ENCODE measurements at places on chromosomes 11 and 22.

- DNase-seq, result no peak
Observed at GRCh38 chr22:40036126-40036525, 41.4 kb downstream of the FAM83F start.

DNA sequence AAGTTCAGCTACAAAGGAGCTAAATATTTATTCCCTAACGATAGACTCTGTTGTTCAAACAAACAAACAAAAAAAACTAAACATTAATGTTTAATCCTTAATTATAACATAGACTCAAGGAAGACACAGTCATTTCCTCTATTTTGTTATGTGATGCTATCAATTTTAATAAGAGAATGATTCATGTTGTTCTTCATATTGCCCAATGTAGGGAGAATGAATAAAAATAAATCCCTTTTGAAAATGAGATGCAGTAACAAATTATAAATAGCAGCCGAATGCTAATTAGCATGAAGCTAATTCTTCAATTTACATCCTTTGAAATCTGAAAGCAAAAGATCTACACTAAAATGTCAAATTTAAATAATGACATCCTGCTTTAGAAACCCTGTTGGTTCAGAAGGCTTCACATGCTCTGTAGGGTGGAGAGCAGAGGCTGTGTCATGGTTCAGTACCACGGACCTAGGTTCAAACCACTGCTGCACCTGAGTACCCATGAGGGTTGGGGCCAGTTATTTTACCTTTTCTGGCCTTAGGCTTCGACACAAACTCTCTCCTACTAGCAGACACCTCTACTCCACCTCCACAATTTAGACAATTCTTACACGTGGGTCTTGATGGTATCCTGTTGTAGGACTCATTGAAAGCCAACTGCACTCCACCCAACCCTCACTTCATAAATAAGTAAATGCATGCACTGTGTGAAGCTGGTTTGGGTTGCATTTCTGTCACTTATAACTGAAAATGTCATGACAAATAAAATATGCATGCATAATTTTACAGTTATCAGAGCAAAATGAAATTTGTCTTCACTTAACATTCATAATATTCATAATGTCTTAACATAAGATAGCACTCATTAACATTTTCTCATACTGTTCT is 89.0 kb downstream of the RRAS2 start:
- no peak for DNase-seq

DNA sequence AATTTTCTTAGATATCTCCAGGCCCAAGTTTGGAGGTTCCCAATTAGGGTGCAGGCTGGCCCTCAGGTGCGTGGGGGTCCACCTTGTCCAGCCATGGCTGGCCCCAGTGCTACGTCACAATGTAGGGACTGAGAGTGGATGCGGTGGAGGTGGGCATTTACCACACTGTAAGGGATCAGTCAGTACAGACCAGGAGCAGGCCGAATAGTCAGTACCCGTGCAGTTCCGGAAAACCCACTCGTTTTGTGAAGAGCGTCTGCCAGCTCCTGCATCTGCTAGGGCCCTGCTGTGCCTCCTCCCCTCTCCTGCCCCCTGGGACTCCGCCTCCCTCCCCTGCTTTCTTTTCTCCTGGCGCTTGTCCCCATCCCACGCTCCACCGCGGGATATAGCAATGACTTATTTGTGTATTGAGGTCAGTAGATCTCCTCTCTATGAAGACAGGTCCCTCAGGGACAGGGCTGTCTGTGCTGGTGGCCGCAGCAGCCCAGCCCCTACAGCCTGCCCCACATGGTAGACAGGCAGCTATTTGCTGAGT is 50.4 kb upstream of the SEPTIN5 start:
- DNase-seq, result no peak

DNA sequence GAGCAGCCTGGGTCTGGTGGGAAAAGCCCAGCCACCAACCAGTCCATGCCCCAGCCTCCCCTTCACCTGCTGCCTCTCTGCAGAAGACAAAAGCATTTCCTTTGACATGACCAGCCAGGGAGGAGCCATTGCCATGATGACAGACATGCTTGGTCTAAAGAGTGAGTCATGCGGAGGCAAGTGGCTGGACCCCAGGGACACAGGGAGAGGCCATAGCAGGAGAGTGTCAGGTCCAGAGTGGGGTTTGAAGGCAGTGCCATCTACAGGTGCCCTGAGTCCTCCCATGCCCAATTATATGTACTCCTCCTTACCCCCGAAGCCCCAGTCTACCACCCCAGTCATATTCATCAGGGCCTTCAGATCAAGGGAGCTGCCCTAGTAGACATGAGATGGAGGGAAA is 67.4 kb downstream of the SCN3B start:
- DNase-seq, result no peak

GRCh38 chr22:44181912-44182587 is 1.3 kb downstream of the PARVG start:
- peak; percentile 7 for DNase-seq

- DNase-seq, result peak; percentile 83
Observed at GRCh38 chr11:1572197-1573076, at the start of gene DUSP8. Gene DUSP8 (minus strand): TSS chr11:1572271. CDS start chr11:1565826, 6,445 bp downstream.

GRCh38 chr22:44180706-44181032 is at the start of gene PARVG:
Gene PARVG (plus strand): TSS chr22:44180925. CDS start chr22:44183330, 2,405 bp downstream.
- DNase-seq, result peak; percentile 51

- no peak for DNase-seq
Observed at GRCh38 chr11:66366844-66367477, 4.6 kb downstream of the SLC29A2 start.

DNA sequence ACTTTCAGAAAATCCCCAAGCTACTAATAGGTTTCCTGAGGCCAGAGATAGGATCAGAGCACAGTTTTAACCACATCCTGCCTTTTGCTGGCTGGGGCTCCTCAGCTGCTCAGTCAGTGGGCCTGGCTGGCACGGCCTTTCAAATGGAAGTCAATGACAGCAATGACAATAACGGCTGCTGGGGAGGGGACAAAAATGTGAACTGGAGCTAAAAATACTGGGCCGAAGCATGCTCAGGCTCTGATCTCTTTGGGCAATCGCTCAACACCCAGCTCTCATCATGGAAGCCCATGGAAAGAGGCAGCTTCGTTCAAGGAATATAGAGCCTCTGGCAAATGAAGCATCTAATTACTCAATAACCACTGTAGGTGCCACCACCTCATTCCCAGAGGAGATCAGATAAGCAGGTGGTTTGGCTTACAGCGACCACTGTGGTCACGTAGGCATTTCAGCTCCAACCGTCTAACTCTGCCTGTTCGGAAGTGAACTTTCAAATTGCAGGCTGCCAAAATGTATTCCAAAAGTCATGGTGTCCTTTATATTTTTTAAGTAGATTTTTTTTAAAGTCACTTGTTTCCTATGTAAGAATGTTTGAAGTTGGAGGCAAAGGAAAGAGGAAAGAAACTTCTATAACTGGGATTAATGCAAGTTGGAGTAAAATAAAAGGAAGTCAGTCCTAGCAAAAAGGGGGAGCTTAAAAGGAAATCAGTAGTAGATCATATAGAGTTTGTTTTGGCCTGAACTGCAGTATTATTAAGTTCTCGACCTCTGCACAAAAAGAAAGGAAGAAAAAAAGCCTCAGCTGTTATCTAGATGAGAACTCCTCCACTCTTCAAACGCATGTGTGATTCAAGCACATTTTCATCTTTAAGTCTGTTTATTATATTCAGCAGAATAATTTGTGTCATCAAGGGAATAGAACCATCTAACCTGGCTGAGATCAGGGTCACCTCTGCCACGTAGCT is 14.1 kb downstream of the WT1 start:
- peak; percentile 66 for DNase-seq

DNA sequence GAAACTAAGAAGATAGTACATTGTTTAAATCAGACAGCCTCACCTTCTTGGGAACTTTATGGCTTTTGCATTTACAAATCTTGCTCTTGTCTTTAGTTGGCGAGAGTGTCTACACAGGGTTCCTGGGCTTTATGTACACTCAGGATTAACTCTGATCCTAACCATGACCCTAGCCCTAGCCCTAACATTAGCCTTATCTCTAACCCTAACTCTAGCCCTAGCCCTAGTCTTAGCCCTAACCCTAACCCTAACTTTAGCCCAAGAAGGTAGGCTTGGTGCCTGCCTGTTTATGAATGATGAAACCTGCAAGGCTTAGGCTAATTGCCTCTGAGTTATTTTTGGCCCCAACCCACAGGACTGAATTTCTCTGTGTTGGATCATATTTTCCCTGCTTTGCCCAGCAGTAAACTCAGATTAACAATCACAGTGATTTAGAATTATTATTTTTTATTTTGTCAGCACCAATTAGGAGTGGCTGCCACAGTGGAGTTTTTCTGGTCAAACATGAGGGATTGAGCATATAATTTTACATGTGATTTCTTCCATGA is 44.1 kb upstream of the OR9Q1 start:
- no peak for DNase-seq

- DNase-seq, result no peak
Observed at GRCh38 chr11:27874998-27875830, 175.0 kb upstream of the BDNF start.

DNA sequence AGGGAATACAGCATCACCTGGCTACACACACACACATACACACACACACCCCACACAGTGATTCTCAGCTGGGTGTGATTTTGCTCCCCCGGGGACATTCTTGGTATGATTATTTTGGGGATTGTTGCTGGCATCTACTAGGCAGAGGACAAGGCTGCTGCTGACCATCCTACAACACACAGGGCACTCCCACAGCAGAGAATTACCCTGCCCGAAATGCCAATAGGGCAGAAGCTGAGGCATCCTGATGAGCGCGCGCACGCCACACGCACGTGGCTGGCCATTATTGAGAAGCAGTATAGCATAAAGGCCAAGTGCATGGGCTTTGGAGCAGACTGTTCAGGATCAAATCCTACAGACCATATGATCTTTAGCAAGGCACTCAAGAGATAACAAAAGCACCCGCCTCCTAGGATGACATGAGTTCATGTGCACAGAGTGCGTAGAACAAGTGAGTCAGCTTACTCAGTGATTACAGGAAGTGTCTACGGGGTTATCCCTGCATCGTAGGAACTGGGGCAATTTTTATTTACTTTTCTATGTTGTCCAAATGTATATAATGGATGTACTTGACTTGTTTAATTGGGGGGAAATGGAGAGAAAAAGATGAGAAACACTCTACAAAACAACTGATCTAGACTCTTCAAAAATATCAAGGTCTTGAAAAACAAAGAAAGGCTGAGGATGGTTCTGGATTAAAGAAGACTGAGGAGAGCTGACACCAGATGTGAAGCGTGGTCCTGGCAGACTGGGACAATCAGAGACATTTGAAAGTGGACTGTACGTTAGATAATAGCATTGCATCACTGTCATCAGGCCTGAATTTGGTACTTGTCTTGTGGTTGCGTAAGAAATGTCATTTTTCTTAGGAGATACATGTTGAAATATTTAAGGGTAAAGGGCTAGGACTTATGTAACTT is 7.2 kb upstream of the EHD1 start:
- peak; percentile 71 for DNase-seq

- no peak for DNase-seq
Observed at GRCh38 chr11:1760351-1761109, 3.2 kb downstream of the CTSD start.

DNA sequence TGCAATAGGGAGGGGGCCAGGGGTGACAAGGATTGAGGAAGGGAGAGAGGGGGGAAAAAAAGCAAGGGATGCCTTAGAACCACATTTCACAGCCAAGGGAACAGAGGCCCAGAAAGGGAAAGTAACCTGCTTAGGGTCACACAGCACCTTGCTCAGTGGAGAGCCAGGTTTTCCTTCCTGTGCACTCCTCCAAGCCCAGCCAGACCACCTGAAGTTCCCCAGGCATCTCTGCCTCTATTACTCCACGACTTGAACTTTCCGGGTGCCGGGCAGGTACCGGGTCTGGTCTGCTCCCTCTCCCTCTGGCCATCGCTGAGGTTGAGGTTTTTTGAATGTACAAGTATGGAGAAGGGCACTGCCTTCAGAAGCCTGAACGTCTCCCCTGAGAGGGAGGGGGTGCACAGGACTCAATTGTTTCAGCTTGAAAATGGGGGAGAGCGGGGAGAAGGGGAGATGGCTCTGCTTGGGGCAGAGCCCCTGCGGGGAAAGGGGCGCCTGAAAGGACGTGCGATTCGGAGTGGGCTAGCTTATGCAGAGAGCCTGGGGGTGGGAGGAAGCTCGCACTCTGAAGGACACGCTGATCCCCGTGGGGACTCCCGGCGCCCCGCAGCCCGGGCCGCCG is 516 bp upstream of the SERPINH1 start:
- DNase-seq, result no peak

- DNase-seq, result no peak
Observed at GRCh38 chr11:22984045-22984444, 123.8 kb upstream of the CCDC179 start.

DNA sequence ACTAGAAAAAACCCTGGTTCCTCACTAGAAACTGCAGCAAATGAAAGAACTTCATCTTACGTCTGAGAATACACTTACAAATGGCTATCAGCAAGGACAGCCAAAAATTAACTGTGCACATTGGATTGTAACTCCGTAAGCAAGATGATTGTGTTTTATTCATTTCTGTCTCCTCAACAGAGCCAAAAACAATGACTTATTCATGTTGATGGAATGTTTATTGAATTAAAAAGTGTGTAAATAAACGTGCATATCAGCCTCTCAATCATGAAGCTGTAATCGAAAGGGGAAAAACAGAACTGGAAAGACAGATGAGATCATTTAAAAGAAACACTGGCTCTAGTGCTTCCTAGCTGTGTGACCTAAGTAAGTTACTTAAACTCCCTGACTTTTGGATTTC is 307.5 kb upstream of the ZC3H12C start:
- DNase-seq, result no peak

DNA sequence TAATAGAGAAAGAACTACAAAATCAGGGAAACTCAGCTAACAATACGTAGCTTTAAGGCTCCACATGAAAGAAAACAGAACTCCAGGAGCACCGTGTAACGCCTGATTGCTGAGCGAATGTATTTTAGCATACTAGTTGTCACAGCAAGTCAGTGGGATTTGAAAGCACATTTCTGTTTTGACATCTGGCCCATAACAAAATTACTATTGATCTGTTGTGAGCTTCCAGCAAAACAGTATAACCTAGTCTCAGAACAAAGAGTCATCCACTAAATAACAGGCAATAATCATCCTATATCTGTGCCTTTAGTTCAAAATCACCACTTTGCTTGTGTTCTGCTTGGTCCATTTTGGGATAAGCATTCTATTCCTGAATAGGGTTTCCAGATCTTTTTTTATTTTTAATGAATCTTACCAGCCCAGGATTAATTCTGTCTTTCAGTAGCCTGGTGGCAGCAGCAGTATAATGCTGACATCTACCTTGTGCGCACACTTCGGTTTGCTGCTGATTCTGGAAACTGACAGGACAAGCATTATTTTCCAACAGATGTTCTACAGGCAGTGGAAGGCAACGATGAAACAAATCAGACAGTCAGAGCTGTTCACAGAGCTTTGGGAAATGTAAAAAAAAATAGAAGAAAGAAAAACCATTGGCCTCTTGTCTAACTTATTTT is 66.2 kb downstream of the CADM1 start:
- DNase-seq, result no peak

GRCh38 chr11:39786281-39786680 is 1673.2 kb downstream of the LRRC4C start:
- no peak for DNase-seq

- DNase-seq, result no peak
Observed at GRCh38 chr22:48343461-48343860, 1484.2 kb downstream of the BRD1 start.

GRCh38 chr11:94658386-94658785 is 91.2 kb downstream of the PIWIL4 start:
- no peak for DNase-seq

Data from activated CD4-positive, alpha-beta T cell treated with anti-CD3 and anti-CD28 coated beads, Interleukin-2, amount 50 U/mL, for 16 hours (primary cell).